Activated T-cell treated with anti-CD3 and anti-CD28 coated beads for 24 hours (primary cell): ENCODE measurements at places on chromosomes 12 and 14.

GRCh38 chr14:64158608-64159007 lies 135.6 kb downstream of the ESR2 start:
- no peak for DNase-seq

- no peak for DNase-seq
These were observed 109.0 kb downstream of the APAF1 start for GRCh38 chr12:98754095-98754494.

DNA sequence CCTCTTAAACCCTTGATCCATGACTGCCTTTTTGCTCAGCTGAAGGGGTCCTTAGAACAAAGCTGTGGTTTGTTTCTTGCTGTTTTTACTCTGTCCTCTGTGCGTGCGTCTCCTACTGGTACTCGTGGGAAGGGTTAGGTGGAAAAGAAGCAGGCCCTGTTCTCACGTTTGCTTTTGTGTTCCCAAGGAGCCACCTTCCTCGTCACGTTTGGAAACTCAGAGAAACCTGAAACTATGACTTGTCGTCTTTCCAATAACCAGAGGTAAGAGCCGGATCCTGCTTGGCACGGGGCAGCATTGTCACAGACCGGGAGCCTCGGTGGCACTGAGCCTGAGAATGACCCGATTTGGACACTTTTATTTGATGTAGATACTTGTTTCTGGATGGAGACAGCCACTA lies 13.1 kb downstream of the ZFYVE21 start:
- DNase-seq, result no peak

- no peak for DNase-seq
These were observed 39.0 kb downstream of the YAF2 start for GRCh38 chr12:42199007-42199406.

GRCh38 chr14:20209595-20209994 lies 13.9 kb upstream of the OR11H6 start:
- DNase-seq, result no peak

DNA sequence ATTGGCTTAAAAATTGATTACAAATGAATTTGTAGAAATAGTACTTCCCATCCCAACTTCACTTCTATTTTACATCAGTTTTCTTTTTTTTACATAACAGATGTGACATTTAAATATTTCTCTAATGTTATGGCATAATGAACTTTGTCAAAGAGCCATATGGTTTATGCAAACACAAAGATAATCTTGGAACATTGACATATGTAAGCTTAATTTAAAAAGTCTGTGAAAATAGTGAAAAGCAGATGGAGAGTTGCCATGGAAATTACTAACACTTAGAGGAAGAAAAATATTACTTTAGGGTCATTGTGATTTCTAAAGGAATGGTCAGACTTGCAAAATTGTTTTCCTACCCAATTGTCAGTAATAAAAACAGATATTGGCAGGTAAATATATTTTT lies 232.4 kb downstream of the AEBP2 start:
- DNase-seq, result no peak

DNA sequence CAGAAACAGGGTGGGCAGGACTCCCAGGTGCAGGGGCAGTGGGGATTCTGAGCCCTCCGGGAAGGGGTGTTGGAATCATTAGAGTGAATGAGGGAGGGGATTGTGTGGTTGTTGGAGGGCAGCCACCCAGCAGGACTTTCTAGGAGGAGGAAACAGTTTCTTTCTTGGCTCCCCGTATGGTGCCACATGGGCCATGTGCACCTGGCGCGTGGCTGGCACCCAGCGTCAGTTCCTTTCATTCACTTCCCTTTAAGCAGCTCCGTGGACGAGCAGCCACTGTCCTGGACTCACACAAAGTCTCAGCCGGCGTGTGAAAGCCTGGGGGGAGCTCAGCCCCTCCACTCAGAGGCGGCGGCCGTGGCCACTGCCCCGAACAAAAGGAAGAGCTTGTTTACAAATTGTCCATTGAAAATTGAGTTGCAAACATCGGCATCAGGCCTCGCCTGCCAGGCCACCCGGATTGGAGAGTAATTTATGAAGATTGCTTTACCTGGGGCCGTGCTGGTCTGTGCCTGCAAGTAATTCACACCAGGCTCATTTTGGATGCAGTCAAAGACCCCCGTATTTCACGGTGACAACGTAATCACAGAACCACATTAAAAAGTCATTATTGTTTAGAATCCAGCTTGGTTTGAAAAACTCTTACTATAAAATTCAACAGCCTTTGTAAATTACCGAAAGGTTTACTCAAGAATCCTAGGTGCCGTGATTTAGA lies 101.7 kb upstream of the C14orf180 start:
- DNase-seq, result no peak

GRCh38 chr12:120067084-120067869 lies 49.3 kb downstream of the RAB35 start:
- no peak for DNase-seq

DNA sequence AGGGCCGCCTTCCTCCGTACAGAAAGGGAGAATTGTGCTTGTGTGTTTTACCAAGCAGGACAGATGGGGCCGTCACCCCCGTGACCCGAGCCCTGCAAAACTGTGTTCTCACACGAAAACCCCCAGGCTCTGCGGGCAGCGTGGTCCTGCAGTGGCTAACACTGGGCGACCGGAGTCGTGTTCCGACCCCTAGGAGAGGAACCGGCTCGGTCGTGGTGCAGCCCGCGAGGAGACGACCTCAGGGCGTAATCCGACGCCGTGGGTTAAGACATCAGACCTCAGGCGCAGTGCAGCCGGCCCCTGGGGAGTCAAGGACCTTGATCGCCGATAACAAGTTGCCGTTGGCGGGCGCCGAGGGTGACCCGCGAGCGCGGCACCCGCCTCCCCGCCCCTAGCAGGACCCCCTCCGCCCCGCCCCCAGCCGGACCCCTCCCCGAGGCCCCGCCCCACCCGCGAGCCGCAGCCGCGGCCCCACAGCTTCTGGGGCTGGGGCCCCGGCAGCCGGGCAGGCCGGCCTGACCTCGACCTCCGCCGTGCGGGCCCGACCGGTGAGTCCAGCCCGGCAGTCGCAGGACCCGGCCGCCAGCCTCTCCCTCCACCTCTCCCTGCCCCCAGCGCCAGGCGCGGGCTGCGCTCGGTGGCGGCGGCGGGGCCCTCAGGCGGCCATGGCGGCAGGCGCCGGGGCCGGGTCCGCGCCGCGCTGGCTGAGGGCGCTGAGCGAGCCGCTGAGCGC lies at the start of gene CHPT1:
TSS of gene CHPT1 (plus strand) at position 444 of the 733 bp plus-strand sequence. CDS start at position 666, 222 bp downstream.
- peak; percentile 46 for DNase-seq

DNA sequence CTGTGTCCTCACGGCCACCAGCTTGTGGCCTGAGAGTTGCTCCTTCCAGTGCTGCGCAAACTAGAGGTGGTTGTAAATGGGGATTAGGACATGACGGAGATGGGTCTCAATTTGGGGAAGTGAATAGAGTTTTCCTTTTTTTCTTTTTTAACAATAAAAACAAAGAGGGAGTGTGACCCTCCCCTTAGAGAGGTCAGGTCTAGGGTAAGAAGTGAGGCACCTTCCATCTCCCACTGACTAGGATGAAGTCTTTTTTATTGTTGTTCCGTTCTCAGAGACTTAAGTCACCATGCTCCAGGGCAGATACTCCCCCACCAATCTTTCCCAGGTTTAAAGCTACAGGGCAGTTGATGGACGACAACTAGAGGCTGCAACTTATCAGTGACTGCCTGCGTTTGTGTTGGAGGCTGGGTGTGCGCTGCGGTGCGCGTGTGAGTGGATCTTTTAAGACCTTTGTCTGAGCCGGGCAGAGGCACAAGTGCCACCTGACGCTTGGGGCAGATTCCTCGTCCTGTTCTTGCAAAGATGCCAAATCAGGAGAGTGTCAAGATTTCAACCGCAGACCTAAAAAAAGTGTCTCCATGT lies 2.1 kb upstream of the GSC start:
- DNase-seq, result no peak

GRCh38 chr12:60441577-60441976 lies 845.7 kb downstream of the SLC16A7 start:
- no peak for DNase-seq

DNA sequence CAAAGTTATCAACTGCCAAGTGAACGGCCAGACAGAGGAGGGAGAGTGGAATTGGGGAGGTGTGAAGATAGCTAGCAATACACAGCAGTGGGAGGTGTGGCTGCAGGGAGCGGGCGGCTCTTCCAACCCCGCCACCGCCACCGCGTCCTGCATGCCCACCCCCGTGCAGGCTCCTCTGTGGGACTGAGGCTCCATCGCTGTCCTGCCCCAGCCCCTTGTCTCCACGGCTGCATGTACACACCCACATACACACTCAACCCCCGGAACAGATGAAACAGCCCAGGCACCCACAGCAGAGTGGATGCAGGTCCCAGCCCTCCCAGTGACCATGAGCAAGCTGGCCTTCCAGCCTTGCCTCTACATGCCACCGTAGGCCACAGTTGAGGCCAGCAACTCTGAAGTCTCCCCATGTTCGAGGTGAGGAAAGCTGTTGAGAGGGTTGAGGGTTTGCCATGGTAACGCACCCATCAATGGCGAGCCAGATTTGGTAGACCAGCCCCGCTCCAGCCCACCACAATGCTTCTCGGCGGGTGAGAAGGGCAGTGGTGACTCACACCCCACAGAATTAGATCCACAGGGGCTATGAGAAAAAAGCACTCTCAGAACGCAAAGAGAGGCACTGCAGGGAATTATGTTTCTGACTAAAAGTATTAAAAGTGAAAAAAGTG lies 39.3 kb downstream of the PITPNM2 start:
- no peak for DNase-seq

GRCh38 chr14:80902608-80903007 lies 38.9 kb downstream of the CEP128 start:
- DNase-seq, result no peak

GRCh38 chr12:58502226-58502625 lies 418.1 kb downstream of the LRIG3 start:
- no peak for DNase-seq

- DNase-seq, result no peak
These were observed 7.9 kb upstream of the SGPP1 start for GRCh38 chr14:63735720-63736119.

GRCh38 chr12:25979563-25979962 lies 21.1 kb downstream of the RASSF8 start:
- DNase-seq, result no peak

DNA sequence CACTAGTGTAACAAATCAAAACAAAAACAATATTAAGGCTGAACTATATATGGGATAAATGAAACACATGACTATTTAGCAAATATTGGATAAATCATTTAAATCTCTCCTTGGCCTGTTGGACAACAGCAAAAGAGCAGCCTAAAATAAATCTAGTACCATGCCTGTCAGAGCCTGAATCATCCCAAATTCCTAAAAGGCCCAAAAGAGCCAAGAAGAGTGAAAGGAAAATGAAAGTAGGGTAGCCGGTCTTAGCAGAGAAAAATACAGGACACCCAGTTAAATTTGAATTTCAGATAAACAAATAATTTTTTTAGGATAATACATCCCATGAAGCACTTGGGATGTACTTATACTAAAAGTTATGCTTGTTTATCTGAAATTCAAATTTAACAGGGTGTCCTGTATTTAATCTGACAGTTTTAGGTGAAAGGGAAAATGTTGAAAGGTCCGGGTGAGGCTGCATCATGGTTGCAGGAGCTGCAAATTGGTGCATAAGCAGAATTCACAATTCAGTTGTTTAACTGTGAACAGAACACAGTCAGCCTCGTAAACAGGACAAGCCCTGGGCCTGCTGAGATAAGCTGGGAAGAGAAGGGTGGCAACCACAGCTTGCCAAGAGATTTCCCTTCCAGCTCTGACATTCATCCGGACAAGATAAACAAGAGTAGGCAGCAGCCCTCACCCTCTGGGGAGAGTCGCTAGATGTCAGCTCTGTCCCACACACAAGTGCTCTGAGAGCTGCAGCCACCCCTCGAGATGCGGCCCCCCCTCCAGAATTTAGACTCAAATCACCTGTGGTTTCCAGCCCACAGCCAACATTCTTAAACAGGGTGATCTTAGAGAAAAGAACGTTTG lies 30.3 kb downstream of the DMAC2L start:
- DNase-seq, result peak; percentile 12

- no peak for DNase-seq
These were observed 50.1 kb downstream of the ZC3H14 start for GRCh38 chr14:88612981-88613380.

DNA sequence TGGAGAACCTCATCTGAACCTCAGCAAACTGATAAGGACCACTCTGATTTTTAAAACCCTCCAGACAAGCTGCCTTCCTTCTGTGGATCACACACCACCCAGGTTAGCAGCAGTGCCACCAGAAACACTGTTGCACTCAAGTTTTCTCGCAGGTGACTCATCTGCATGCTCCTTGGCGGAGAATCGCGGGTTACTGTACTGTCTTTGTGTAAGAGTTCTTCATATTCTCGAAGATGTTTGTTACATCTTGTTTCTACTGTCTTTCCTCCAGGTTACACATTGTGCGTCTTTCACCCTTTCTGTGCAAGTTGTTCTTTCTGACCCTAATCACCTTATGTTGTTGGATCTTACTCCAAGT lies 331.2 kb downstream of the CACNA1C start:
- DNase-seq, result no peak

- DNase-seq, result no peak
These were observed 221.3 kb upstream of the TMEM260 start for GRCh38 chr14:56358275-56358674.

- DNase-seq, result no peak
These were observed 95.4 kb downstream of the CCER1 start for GRCh38 chr12:90859591-90859990.

DNA sequence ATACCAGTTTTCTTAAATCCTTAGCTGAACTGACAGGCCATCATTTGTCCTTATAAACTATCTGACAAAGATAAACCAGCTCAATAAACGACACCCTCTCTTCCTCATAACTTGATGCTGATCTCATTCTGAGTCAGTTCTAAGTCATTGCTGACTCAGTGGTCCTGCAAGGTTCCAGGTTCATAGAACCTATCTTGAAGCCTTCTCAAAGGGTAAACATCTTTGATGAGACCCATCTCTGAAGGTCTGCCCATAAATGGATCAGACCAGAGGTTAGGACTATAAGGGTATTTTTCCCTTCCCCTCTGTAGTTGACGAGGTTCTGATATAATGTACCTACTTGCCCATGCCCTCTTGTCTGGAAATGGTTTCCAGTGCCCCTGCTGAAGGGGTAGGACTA lies 11.9 kb downstream of the NAA25 start:
- DNase-seq, result peak; percentile 35

DNA sequence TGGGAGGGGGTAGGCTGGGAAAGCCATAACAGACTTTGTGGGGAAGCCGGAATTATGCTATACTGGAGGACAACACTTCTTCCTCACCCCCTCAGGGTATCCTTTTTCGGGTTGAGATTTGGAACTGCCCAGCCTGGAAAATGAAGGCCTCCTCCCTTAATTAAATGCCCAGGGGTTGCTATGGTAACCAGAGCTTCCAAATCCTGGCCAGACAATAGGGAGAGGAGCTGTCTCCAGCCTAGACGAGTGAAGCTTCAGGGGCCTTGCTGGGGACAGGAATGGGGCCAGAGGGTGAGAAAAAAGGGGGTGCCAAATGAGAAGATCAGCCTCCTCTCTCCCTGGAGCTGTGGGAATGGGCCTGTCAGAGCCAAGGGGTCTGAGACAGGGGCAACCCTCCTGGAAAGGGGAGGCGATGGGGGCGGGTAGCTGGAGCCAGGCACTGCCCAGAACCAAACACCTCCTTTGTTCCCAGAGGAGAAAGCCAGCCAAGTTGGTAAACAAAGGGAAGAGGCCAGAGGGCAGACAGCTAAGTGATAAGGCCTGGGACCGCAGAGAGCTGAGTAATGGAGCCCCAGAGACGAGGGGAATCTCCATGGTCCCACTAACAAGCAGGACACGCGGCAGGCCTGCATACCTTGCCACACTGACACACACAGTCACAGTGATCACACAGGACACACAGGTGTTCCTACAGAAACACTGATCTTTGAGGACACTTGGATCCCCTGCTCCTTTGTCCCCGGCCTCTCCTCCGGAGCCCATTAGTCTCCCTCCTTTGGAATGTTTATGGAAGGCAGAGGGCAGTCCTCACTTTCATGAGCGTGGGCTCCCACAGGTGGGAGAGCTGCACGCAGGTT lies 17.9 kb upstream of the RND1 start:
- no peak for DNase-seq
